ENCODE measurements at places on chromosomes 7 and 10. TPM values are rescaled to one million over a fixed set of nuclear protein-coding genes. Genes with fewer than 3 reads are reported as not detected.

The GATA3 gene
- 8.3 TPM for total RNA-seq

The CDC123 gene
- total RNA-seq = 44.9 TPM

The HABP2 gene
- not detected for total RNA-seq

The RNF133 gene
- 2.4 TPM for total RNA-seq

The ITGB8 gene
- total RNA-seq = 7.5 TPM

The BTBD16 gene
- not detected for total RNA-seq

The CRTAC1 gene
- 0.57 TPM for total RNA-seq

The LRRN3 gene
- total RNA-seq = 1.7 TPM

The OPN4 gene
- total RNA-seq = not detected

The AZGP1 gene
- total RNA-seq = 61.5 TPM

The OR2A1 gene
- not detected for total RNA-seq

The CYP26C1 gene
- total RNA-seq = 0.22 TPM

The SNCG gene
- 172 TPM for total RNA-seq

The SLC39A12 gene
- total RNA-seq = not detected

The GRID2IP gene
- not detected for total RNA-seq

The GPR158 gene
- 1.1 TPM for total RNA-seq

The DPYSL4 gene
- total RNA-seq = not detected

The UPK3BL2 gene
- 12.7 TPM for total RNA-seq

The SLC37A3 gene
- 49.6 TPM for total RNA-seq

The THSD7A gene
- 2.0 TPM for total RNA-seq

The DYNC1I1 gene
- 4.5 TPM for total RNA-seq

The EFCAB10 gene
- total RNA-seq = not detected

The CCDC201 gene
- total RNA-seq = not detected

The TFPI2 gene
- 1.2 TPM for total RNA-seq

The INTS15 gene
- total RNA-seq = 25.6 TPM

The OR9A4 gene
- not detected for total RNA-seq

The PRPS1L1 gene
- total RNA-seq = not detected

The GIMAP2 gene
- total RNA-seq = 10.9 TPM

The PHYHIPL gene
- not detected for total RNA-seq

The SPACDR gene
- 0.68 TPM for total RNA-seq

The CARD11 gene
- total RNA-seq = 1.2 TPM

The FRMD4A gene
- total RNA-seq = 70.0 TPM

The GIMAP6 gene
- 34.4 TPM for total RNA-seq

The RPEL1 gene
- total RNA-seq = not detected

Data from subcutaneous adipose tissue (tissue), 4 donors.